ENCODE measurements at places on chromosomes 11 and 22.

DNA sequence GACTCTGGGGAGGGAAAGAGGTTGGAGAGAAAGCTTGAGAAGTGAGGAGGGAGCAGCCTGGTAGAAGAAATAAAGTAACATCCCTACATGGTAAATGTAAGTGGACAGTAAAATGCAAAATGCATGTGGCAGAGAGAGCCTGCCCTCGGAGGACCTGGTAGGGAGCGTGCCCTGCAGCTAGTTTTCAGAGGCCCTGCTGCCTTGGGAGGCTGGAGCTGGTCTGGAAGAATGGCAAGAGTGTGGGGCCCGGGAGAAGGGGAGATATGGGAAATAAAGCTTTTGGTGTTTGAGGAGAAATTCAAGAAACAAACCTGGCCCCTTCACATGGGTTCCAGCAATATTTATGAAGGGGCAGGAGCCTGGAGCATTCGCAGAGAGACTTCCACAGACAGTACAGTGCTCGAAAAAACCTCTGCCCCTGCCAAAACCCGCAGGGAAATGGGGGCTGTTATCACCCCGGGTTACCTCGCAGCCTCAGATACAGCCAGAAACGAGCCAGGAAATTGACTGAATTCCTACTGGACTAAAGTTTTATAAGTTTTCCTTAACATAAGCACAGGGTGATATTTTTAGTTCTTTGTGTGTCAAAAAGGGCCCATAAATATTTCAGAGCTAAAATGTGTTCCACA is 363.0 kb downstream of the TENM4 start:
- DNase-seq = no peak

DNA sequence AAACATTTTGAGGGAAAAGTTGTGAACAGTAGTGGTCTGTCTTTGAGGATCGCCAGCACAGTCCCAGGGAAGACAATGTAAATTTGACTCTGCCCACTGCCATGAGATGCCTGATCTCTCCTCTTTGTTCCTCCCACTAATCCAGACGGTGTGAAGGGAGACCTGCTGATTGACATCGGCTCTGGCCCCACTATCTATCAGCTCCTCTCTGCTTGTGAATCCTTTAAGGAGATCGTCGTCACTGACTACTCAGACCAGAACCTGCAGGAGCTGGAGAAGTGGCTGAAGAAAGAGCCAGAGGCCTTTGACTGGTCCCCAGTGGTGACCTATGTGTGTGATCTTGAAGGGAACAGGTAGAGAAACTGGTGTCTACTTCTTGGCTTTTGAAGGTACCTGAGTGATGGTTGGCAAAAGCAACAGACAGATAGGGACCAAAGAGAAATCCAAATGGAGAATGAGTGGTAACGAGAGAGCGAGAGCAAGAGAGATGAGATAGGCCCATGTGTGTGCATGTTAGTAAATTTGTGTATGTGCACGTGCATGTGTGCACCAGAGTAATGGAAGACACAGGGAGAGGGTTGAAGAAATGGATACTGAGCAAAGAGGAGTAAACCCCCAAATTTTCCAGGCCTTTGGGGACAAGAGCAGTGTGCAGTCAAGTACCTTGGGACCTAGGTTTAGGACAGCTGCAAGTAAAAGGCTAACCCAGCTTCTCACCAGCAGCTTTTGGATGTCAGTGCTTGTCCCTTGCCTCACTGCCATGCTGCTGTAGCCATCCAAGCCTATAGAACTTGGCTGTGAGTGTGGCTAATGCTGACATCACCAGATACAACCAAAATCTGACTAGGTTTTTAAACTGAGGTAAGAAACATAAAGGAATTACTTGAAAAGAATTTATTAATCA is 1.9 kb downstream of the NNMT start:
- DNase-seq = no peak

GRCh38 chr11:12893787-12894672 is 115.1 kb upstream of the RASSF10 start:
- peak; percentile 37 for DNase-seq

DNA sequence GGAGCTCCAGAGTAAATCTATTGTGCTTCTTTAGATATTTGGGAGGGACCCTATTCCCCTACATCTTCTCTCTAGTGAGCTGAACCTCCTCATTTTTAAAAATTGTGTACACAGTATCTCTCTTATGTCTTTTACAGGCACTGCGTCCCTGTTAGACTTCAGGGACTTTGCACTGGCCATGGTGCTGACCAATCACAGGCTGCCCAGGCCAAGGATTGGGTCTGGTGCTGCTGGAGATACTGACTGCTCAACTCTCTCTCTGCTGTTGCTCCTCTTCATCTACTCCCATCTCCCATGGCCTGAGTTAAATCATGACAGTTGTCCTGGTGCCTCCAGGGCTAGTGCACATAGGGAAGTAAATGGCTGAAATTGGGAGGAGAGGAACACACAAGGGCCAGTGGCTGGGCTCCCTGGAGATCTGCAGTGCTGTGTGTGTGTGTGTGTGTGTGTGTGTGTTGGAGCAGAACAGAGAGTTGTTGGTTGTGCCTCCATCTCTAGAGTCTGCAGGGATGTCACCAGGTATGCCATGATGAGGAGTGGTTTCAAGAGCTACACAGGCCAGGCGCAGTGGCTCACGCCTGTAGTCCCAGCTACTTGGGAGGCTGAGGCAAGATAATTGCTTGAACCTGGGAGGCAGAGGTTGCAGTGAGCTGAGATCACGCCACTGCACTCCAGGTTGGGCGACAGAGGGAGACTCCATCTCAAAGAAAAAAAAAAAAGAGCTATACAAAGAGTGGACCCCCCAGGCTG is 155.3 kb downstream of the ST3GAL4 start:
- DNase-seq = no peak

DNA sequence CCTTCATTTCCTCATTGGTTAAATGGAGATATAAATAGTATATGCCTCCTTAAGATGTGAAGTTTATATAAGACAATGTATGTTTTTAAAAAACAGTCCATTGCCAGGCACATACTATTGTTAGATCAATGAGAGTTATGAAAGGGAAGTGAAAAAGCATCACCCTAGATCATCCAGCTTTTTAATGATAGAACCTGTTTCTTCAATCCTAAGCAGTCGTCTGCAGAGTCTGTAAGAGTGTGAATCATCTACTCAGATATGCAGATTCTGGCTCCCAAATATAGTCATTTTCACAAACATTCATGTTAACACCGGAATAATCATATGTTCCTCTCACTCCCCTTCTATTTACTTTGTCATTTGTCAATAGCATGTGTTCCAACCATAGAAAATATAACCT is 65.3 kb upstream of the SLN start:
- DNase-seq = no peak

GRCh38 chr11:3146612-3147256 is 18.4 kb downstream of the OSBPL5 start:
- no peak for DNase-seq

DNA sequence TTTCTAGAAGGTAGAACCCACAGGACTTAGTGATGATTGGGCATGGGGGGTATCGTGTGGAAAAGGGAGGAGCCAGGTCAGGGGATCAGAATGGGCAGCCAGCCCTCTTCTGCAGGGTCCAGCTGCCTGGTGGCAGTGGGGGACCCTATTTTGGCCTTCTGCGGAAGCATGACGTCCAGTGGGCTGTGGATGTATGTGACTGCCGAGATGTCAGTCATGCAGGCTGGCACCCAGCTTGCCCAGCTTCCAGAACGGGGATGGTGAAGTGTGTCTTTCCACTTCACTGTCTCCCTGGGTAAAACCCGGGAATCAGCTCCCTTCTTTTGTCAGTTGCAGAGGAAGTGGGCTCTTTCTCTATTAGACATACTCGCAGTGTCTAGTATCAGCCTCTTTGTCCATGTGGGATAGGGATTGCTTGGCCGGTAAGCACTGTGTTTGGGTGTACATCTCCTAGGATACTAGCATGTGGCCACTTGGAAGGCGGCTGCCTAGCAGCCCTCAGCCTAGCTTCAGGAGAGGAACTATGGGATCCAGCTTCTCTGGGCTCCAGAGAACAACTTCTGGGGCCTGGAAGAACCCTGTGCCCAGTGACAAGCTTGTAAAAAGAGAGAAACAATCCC is 51.4 kb downstream of the GRIK4 start:
- DNase-seq = no peak

DNA sequence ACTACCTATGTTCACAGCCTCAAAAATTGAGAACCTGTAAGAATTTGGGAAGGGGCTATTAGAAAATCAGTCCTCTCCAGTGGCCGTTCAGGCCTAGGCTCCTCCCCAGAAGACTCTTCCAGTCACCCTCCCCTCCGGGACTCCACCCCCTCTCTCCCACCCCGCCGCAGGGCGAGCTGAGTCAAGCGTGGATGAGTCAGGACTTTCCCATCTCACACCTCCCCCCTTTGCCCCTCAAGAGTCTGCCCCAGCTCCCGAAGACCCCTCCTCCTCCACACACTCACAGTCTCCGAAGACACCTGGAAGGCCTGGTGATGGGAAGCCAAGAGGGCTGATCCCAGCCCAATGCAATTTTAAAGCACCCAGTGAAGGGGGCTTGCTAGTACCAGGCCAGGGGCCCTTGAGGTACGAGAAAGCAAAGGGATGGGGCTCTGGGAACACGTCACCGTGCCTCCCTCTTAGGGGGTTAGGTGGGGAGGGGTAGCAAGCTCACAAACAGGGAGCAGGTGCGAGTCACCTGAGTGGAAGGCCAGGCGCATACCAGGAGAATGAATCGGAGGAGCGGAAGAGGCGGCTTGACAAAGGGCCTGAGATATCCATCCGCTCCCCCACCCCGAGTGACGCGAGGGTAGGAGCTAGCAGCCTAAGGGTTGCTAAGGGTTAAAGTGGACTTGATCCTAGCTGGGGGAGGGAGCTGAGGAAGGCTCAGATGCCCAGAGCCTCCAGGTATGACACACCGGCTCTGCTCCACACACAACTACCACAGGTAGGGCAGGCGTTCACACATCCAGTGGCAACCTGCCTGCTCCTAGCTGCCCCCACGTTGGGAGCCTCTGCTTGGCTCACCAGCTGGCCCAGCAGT is 13.6 kb downstream of the BCL9L start:
- peak; percentile 74 for DNase-seq

Data from CD4-positive, alpha-beta T cell (primary cell).